Activated T-helper 2 cell treated with anti-CD3 and anti-CD28 coated beads, Interferon-gamma antibody, Interleukin-2, Interleukin-4, amounts not matched to agents 10 μg/mL and 5 μg/mL and 100 μg/mL, durations not matched to agents 14 hours and 24 hours and 36 hours (primary cell): ENCODE measurements at places on chromosomes 12 and 14. TPM values are rescaled to one million over a fixed set of nuclear protein-coding genes. Genes with fewer than 3 reads are reported as not detected.

The TAS2R10 gene
- not detected in 2 replicates for total RNA-seq

GRCh38 chr12:104486363-104486750 lies 29.6 kb downstream of the CHST11 start:
- no peak for DNase-seq

The GPR132 gene
- total RNA-seq = 27.1 and 29.8 TPM in 2 replicates

The GZMB gene
- total RNA-seq = 4,664 and 4,741 TPM in 2 replicates

DNA sequence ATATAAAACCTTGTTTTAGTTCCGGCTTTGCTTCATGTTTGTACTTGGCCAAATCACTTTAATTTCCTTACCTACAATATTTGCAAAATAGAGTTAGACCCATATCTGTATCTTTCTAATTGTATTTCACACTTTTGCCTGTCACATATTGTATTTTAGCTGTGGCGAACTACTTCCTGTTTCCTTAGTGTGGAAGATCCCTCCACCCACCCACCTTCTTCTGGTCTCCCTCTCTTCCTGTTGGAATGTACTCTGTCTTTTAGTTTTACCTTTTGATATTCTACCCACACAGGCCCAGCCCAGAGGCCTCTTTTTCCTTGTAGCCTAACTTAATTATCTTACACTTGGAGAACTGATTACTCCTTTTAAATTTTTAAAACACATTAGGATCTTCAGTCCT lies 78.2 kb downstream of the SCN8A start:
- no peak for DNase-seq

The OTX2 gene
- not detected in 2 replicates for total RNA-seq
